ENCODE measurements at places on chromosomes 2 and 18. TPM values are rescaled to one million over a fixed set of nuclear protein-coding genes. Genes with fewer than 3 reads are reported as not detected.

- H3K27ac ChIP-seq, result peak overlapping the region; percentile 89
- H3K36me3 ChIP-seq, result no peaks in the 10 kb centered on the region
- H3K27me3 ChIP-seq, result no peaks in the 10 kb centered on the region
- H3K4me3 ChIP-seq, result peak overlapping the region; percentile 80
- H3K4me1 ChIP-seq, result no peaks in the 10 kb centered on the region
- peak; percentile 8 for DNase-seq
Observed at GRCh38 chr2:196927376-196928225, 1.1 kb upstream of the PGAP1 start.

DNA sequence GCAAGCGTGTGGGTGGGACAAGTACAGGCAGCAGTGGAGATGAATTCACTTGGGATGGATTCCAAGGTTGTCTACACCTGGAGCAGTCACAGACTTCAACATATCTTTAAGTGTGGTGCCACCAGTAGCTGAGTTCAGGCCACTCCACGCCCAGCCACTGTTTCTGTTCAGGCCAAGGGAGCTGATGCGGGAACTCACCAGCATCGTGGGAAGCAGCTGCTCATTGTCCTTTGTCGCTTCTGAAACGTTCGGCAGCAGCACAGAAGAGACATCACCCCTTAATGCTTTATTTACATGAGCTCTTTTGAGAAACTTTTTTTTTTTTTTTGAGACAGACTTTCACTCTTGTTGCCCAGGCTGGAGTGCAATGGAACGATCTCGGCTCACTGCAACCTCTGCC is 19.9 kb upstream of the INHBB start:
- no peak overlapping the region for H3K27ac ChIP-seq
- no peaks in the 10 kb centered on the region for H3K4me1 ChIP-seq
- H3K36me3 ChIP-seq, result no peaks in the 10 kb centered on the region
- no peak overlapping the region for H3K4me3 ChIP-seq

DNA sequence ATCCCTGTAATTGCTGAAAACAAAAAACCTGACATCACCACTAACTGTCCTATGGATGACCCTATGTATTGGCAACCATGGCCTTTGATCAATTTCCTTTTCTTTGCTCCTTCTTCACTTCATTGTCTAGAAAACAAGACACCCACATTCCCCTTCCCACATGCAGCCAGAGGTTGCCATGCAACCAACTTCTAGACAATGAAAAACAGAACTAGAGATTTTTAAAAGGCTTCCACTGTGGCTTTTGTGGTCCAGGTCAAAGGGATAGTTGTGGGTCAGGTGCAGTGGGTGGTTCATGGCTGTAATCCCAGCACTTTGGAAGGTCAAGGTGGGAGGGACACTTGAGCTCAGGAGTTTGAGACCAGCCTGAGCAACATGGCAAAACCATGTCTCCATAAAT is 139.3 kb upstream of the DOK6 start:
- no peaks in the 10 kb centered on the region for H3K27me3 ChIP-seq
- no peaks in the 10 kb centered on the region for H3K4me1 ChIP-seq
- no peak overlapping the region for H3K4me3 ChIP-seq
- DNase-seq, result no peak
- H3K36me3 ChIP-seq, result no peaks in the 10 kb centered on the region

DNA sequence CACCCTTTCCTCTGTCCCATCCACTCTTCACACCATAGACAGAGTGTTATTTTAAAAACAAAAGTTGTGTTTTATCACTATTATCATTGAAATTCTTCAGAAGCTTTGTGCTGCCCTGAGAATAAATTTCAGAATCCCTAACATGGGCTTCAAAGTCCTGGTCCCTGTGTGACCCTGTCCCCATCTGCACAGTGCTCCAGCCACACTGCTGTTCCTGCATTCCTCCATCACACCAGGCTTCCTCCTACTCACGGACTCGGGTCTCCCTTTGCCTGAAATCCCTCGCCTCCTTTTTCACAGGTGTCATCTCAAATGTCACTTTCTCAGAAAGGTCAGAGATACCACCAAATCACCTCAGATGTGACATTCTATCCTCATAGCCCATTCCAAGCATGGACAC is 8.2 kb upstream of the DTNA start:
- H3K4me3 ChIP-seq, result no peak overlapping the region
- no peak overlapping the region for H3K27ac ChIP-seq
- DNase-seq, result no peak
- H3K27me3 ChIP-seq, result no peaks in the 10 kb centered on the region

DNA sequence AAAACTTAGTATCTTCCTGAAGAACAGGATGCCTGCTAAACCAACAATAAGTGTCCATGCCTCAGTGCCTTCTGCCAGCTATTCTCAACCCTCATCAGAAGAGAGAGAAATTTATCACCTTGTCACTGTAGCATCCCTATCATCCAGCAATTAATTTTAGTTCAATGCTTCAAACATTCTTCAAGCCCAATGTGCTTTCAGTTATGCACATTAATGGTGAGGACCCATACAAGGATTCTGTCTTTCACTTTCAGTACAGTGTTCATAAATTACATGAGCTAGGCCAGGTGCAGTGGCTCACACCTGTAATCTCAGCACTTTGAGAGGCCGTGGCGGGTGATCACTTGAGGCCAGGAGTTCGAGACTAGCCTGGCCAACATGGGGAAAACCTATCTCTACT is 47.0 kb upstream of the MSH6 start:
- H3K4me3 ChIP-seq, result no peak overlapping the region
- H3K27ac ChIP-seq, result no peak overlapping the region
- H3K36me3 ChIP-seq, result no peaks in the 10 kb centered on the region
- no peaks in the 10 kb centered on the region for H3K27me3 ChIP-seq
- no peak for DNase-seq
- no peaks in the 10 kb centered on the region for H3K4me1 ChIP-seq

AQP12A gene
- not detected for total RNA-seq

AKAIN1 gene
- not detected for total RNA-seq

GKN2 gene
- total RNA-seq, result not detected
